ENCODE measurements at places on chromosomes 12 and 14.

GRCh38 chr12:117845271-117845904, 123.4 kb downstream of the KSR2 start:
- no peak for DNase-seq

GRCh38 chr12:120965534-120966091, 12.7 kb upstream of the HNF1A start:
- DNase-seq, result no peak

DNA sequence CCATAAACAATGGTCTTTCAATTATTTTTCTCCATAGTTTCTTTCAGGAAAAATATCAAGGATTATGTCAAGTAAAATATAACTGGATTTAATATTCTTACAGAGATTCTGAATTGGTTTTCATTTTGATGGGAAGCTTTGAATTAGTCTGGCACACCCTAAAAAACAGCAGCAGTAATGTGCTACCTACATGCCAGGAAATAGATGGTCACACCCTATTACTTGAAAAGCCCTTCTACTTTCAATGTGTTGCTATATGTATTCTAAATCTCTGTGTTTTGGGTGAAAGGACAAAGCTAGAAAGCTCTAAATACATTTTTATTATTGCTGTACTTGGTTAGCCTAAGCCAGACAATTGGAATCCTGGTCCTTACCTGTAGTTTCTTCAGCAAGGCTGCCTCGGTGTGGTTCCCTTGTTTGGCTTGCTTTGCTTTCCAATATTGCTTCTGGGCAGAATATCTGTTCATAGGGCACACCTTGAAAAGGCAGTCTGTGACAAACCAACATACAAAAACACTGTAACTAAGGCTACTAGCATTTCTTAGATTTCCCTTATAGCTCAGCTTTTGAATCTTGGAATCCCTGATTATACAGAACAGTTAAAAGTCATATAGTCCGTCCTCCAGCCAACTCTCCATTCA, 107.6 kb downstream of the ITPR2 start:
- no peak for DNase-seq

DNA sequence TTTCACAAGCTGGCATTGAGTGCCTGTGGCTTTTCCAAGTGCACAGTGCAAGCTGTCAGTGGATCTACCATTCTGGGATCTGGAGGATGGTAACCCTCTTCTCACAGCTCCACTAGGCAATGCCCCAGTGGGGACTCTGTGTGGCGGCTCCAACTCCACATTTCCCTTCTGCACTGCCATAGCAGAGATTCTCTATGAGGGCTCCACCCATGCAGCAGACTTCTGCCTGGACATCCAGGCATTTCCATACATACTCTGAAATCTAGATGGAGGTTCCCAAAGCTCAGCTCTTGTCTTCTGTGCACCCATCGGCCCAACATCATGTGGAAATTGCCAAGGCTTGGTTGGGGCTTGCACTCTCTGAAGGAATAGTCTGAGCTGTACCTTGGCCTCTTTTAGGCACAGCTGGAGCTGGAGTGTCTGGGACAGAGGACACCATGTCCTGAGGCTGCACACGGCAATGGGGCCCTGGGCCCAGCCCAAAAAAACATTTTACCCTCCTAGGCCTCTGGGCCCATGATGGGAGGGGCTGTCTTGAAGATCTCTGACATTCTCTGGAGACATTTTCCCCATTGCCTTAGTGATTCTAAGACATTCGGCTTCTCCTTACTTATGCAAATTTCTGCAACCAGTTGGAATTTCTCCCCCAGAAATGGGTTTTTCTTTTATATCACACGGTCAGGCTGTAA, 313.3 kb upstream of the SFSWAP start:
- DNase-seq, result no peak

DNA sequence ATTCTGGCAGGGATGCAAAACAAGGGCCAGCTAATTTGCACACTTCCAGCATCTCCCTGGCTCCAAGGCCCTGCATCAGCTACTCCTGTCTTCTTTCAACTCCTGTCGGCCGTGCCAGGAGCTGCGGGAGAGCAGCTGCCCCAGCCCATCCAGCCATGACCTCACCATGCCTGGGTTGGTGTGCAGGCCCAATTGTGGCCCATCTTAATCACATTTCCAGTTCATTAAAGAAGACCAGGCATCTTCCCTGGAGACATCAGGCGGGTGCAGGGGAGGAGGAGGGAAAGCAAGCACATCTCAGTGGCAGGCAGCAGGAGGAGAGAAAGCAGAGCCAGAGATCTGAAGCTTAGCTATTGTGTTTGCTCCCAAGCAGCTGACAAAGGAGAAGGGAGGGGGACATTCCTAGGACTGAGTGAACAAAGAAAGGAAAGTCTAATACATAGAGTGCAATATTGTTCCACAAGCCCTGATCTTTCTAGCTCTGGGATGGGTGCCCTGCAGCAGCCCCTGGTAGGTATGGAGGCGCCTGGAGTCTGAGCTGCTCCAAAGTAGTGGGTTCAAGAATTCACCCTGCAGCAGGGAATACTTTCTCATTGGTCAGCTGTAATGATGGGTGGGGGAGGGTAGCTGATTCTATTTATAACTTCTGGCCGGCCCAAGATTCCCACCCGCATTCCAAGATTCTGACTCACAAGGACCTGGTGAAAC, 40.1 kb downstream of the VWF start:
- no peak for DNase-seq

DNA sequence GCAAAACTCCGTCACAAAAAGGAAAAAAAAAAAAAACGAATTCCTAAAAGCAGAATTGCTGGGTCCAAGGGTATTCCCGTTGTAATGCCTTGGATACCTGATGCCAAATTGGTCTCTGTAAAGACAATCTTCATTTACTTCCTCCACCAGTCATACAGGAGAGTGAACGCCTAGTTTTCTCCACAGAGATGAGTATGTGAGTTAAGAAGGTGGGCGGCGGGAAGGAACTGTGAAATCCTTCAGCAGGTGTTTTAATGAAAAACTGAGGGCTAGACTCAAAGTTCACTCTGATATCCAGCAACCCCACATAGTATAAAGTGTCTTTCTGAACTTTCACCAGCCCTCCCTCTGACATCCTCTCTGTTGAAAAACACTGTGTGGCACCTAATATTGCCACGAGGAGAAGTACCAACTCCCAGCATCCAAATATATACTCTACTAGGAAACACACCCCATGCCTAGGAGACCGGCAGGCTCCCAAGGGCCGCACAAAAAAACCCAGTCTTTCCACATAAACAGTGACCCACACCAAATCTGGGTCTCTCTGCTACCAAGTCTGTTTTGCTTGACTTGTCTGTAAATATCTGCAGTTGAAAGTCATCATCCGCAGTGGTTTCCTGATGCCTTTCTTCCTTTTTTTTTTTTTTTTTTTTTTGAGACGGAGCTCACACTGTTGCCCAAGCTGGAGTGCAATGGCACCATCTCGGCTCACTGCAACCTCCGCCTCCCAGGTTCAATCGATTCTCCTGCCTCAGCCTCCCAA, 30.3 kb upstream of the FOXN3 start:
- DNase-seq, result no peak

DNA sequence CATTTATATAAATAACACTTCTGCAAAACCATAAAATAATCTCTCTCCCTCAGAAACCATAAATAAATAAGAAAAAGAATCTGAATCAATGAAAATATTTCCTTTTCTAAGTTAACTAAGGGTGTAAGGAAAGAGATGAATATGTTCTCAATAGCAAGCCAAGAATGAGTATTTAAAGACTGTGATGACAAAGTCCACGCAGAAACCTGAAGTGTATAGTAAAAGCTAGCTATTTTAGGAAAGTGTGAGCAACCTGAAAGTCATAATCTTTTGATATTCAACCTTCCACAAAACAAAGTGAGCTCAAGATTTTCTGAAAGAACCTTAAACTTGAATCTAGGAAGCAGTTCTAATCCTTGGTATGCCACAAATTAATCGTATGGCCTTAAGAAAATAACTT, 15.9 kb downstream of the EIF2S3B start:
- no peak for DNase-seq

- no peak for DNase-seq
Measured at GRCh38 chr12:106126441-106127337, 12.1 kb downstream of the NUAK1 start.

GRCh38 chr14:72444701-72445100, 449.2 kb downstream of the DPF3 start:
- no peak for DNase-seq

- no peak for DNase-seq
Measured at GRCh38 chr12:31835276-31835882, 106.6 kb upstream of the AMN1 start.

GRCh38 chr12:22543246-22544037, 900 bp downstream of the C2CD5 start:
- peak; percentile 78 for DNase-seq

DNA sequence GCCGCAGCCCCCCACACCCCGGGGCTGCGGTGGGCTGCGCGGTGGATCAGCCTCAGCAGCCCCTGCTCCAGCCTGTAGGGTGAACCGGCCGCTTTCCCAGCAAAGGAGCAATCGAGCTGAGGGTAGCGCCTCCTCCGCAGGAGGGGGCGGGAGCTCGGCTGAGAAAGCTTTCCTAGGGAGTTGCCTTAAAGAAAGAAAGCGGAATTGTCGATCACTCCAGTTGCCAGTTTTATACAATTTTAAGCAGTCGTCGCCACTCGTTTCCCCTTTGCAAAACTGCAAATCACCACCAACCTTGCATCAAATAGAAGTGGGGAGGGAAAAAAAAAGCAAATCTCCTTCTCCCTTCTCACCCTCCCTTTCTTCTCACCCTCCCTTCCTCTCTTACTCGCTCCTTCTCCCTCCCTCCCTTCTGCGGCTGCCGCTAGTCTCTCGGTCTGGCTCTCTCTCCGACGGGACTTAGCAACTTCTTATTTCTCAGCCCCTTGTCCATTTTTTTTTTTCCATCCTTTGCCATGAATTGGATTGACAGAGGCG, at the start of gene PDE3A:
PDE3A (plus strand) TSS at position 424 of the 537 bp plus-strand sequence. CDS start 748 bp downstream, outside the sequence.
- DNase-seq, result peak; percentile 50

GRCh38 chr12:91074154-91074709, 16.4 kb upstream of the KERA start:
- no peak for DNase-seq

DNA sequence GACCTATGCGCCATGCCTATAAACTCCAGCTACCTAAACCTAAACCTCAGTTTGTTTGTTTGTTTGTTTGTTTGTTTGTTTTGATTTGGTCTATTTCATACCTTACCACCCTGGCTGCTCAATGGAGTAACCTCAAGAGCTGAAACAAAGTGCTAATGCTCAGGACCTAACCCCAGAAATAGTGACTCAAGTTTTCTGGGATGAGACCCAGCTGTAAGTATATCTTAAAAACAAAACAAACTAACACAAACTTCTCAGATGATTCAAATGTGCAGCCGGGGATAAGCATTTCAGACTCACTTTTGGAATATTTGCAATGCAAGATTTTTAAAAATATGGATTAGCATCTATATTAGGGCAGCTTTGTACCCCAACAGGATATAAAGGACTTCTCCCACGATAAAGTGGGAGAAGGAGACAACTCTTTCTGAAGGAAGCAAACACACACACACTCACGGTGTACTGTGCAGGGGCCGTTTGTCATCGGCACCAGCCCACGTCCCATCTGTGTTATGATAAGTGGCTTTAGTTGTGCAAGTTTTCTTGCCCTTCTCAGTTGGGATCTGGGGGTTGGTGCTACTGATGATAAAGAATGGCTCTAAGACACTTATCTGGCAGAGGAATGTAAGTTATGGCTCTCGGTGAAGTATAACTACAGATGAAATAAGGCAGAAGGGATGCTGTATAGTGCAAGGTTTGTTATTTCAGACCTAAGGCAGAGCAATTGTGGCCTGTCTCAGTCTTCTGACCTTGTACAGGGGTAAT, 516.7 kb upstream of the TMEM132C start:
- DNase-seq, result no peak

- no peak for DNase-seq
Measured at GRCh38 chr12:95316798-95317197, 99.2 kb downstream of the VEZT start.

DNA sequence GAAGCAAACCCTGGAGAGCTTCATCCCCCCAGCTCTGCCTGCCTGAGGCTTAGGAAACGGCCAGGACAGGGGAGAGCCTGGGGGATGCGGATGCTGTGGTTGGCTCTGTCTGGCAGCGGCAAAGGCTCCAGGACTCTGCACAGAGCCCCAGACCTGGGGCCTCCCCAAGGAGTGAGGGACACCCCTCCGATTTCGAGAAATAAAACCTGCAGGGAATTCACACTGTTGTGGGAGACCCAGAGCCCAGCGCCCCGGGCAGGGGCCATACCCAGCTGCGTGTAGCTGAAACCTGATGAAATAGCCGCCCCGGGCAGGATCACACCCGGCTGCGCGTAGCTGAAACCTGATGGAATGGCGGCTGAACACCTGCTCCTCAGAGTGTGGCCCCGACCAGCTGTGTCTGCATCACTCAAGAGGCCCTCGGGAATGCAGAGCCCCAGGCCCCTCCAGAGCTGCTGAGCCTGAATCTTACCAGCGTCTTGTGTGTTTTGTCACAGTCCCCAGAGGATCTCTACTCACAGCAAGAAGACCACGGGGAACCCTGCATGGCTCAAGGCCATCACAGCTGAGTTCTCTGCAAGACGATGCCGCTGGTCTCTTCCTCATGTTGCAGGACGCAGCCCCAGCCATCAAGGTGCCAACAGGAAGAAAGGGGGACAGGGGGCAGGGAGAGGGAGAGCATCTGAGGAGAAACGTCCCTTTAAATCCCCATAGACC, 46.5 kb upstream of the GALNT9 start:
- DNase-seq, result no peak

GRCh38 chr14:69489495-69489894, 5.0 kb downstream of the PLEKHD1 start:
- no peak for DNase-seq

- no peak for DNase-seq
Measured at GRCh38 chr12:32566663-32567295, 112.3 kb upstream of the DNM1L start.

- DNase-seq, result no peak
Measured at GRCh38 chr14:39107591-39107996, 4.6 kb upstream of the SEC23A start.

GRCh38 chr12:102169922-102170621, 27.6 kb downstream of the PMCH start:
- no peak for DNase-seq

DNA sequence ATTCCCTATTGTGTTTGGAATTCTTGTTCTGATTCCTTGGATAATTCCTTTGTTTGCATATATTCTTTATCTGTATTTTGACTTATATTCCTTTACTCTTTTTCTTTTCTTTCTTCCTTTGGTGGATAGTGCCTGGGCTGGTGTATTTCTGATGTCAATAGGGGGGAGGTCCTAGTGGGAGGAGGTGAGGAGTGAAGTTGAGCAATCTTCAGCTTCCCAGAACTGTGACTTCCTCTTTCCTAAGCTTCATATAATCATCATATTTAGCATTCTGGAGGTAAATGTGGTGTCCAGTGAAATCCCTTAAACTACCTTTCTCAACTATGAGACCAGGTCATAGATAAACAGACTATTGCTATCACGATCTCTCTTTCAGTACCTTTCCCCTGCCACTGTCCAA, 29.6 kb upstream of the TBPL2 start:
- no peak for DNase-seq
